ENCODE measurements at places on chromosomes 1 and 21.

DNA sequence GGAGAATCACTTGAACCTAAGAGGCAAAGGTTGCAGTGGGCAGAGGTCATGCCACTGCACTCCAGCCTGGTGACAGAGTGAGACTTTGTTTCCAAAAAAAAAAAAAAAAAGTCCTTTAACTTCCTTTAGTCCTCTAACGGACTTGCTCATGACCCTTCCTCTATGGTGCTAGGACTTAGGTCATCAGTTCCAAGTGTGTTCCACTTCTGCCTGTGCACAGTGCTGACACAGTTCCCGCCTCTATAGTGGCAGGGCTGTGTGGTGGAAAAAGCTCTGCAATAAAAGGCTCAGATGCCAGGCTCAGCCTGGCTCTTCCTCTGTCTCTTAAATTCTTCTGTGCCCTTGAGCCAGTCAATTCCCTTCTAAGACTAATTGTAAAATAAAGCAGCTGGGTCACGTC, 22.0 kb downstream of the CC2D1B start:
- DNase-seq = no peak

DNA sequence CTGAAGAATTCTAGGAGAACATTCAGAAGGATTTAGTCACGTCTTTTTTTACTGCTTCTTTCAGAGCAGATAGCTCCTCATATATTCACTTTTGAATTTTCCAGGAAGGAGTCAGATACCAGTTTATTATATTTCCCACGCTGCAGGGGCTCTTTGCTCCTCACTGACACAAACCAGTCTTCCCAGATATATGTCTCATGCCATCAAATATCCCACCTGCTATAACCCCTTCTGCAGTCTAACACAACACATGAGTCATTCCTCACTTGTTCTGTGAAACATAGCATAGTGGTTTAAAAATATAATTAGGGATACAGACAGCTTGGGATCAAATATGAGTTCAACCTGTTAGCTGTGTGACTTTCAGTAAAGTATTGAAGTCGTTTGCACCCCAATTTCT, 251.7 kb upstream of the DPYD start:
- DNase-seq = no peak

- DNase-seq = no peak
These were observed 27.5 kb downstream of the ADGRB2 start for GRCh38 chr1:31736675-31737074.

- DNase-seq = no peak
These were observed 168.7 kb downstream of the RRAGC start for GRCh38 chr1:38690790-38691449.

GRCh38 chr1:218394416-218394815, 49.3 kb downstream of the TGFB2 start:
- no peak for DNase-seq

DNA sequence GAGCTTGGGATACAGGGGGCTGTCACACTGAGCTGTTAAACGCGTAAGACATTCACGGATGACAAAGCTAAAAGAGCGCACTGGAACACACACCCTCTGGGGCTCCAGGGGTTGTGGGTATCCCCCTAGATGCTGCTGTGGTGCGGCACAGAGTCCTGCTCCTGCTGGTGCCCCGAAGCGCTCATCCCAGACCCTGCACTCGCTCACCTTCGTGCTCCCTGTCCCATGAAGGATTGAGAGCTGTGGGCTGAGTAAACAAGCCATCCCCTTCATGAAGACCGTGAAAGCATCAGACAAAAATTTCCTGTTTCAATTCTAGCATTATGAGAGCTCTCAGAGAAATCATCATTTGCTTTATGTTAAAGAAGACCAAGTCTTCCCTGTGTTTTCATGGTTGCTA, 463.5 kb upstream of the ADGRL2 start:
- no peak for DNase-seq

GRCh38 chr1:113123737-113124136, 50.7 kb downstream of the LRIG2 start:
- no peak for DNase-seq

DNA sequence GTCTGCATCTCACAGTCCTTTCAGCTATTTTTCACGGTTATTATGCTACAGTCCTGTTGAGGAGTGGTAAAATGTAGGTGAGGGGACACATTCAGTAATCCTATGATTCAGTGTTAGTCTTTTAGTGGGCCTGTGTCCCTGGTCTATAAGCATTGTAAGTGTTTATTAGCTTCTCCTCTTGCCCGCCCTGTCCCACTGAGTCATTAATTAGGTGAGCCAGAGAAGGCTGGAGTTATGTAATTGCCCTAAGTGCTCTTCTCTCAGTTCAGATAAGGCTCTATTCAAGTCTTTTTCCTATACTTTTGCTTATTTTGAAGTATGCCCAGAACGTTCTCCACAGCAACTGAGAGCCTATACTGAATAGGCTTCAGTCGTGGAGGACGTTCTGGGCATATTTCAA, 76.3 kb upstream of the ZRANB2 start:
- no peak for DNase-seq

- no peak for DNase-seq
These were observed 122.0 kb downstream of the BEND5 start for GRCh38 chr1:48654606-48655210.

DNA sequence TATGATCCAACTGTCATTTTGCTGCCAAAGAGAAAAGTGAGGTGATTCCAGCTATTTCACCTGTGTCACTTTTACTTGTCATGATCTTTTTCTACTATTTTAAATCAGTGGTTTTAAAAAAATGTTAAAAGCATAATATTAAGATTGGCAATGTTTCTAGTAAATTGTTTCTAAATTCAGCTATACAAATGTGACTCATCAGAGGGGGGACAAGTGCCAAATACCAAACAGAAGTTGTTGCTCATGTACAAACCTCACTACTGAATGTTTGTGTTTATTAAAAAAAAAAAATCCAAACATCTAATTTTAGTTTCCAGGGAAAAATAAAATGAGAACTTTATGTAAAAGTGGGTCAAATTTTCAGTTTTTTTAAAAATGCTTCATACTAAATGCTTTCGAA, 346.2 kb upstream of the SNX7 start:
- no peak for DNase-seq

- DNase-seq = peak; percentile 21
These were observed 26.1 kb downstream of the CACNA1S start for GRCh38 chr1:201085902-201086735.

Data from HAP-1 (cell line).